ENCODE measurements at places on chromosomes 2 and 18.

DNA sequence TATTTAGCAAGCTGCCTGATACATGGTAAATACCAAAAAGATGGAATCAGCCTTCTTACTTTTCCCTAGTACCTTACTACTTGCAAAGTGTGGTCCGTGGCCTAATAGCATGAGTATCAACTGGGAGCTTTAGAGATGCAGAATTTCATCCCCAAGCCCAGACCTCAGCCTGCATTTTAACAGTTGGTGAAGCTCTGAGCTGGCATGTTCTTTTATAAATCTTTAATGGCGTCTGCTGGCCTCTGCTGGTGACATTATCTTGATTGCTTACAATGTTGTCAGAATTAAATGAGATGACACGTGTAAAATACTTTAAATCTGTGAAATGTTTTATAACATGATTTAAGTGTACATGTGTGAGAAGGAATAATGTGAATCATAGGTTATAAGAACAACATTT, 115.1 kb upstream of the NOSTRIN start:
- peak; percentile 49 for DNase-seq

- DNase-seq = no peak
Observed at GRCh38 chr2:50018921-50019320, 864.6 kb upstream of the FSHR start.

- no peak for DNase-seq
Observed at GRCh38 chr18:23151414-23152099, 16.3 kb downstream of the CABLES1 start.

GRCh38 chr2:159094173-159094737, 125.8 kb downstream of the TANC1 start:
- DNase-seq = peak; percentile 66

- no peak for DNase-seq
Observed at GRCh38 chr18:68504441-68505177, 210.3 kb downstream of the TMX3 start.

DNA sequence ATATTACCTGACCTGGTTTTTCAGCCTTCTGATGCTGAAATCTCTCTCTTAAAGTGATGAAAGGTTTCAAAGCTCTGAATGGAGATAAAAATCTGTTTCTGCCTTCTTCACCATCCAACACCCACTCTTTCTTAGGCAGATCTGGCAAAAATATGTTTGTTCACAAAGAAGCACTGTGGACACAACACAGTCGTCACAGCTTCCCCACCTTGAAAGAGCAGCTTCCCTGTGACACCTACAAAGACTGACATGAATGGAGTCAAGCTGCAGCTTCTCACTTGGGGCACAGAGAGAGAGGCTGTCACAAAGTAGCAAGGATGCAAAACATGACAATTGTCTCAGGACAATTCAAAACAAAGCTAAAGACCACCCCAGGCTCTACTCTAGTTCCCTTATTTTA, 86.5 kb downstream of the ICOS start:
- no peak for DNase-seq

- peak; percentile 58 for DNase-seq
Observed at GRCh38 chr2:182668671-182669070, 47.4 kb upstream of the DNAJC10 start.

DNA sequence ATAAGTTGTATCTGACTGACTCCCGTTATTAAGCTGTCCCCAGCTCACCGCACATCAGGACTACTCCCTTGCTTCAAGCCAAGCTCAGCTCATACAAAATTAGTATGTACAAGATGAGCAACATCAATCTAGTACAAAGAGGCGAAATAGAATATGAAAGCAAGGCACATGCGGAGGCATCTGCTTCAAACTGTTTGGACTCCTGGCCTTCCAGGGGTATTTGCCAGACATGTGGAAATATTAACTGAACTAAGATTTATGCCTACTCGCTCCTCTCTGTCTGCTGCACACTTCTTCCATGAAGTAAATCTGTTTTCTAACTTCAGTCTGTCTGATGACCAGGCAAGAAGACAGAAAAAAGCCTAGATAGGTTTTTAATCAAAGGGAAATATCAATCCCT, 499.8 kb downstream of the PID1 start:
- DNase-seq = no peak

DNA sequence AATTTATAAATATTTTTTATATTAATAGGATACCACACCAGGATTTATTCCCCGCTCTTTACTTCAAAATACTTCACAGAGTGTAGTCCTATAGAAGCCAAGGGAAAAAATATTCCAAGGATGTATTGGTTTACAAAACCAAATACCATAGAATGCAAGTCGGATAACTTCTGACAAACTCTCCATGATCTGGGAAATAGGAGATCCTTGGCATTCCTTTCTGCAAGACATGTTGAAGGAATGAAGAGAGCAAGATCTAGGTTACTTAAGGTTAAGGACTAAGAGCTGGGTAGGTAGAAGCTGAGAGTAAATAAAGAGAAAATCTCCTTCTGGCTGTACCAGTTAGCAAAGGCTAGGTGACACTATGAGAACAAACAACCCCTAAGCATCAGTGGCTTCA, 141.2 kb downstream of the LRATD1 start:
- no peak for DNase-seq

GRCh38 chr2:59176737-59177136, 935.6 kb upstream of the FANCL start:
- DNase-seq = peak; percentile 40

GRCh38 chr2:149125031-149125725, 86.7 kb downstream of the LYPD6B start:
- DNase-seq = peak; percentile 45

GRCh38 chr2:206241736-206242135, 32.7 kb upstream of the ZDBF2 start:
- DNase-seq = no peak

- no peak for DNase-seq
Observed at GRCh38 chr2:42953216-42953615, 160.8 kb upstream of the HAAO start.

- DNase-seq = no peak
Observed at GRCh38 chr2:159381574-159381973, 95.1 kb upstream of the WDSUB1 start.

DNA sequence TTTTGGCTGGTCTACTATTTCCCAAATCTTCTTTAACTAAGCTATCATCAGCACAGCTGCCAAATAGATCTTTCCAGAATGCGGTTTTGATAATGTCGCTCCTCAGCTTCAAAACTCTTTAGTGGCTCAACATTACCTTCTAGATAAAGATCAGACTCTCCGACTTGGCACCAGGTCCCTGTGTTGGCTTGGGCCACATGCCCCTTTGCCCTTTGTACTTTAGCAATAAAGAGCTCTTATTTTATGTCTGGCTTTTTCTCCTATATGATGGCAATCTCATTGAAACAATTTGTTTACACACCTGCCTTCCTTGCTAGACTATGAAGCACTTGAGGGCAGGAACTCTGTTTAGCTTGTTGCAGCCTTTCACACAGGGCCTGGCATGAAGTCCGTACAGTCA, 128.9 kb upstream of the GATA6 start:
- DNase-seq = peak; percentile 23

- DNase-seq = no peak
Observed at GRCh38 chr18:54112356-54112755, 112.1 kb downstream of the MBD2 start.

- no peak for DNase-seq
Observed at GRCh38 chr18:44884431-44884830, 203.7 kb downstream of the SETBP1 start.

DNA sequence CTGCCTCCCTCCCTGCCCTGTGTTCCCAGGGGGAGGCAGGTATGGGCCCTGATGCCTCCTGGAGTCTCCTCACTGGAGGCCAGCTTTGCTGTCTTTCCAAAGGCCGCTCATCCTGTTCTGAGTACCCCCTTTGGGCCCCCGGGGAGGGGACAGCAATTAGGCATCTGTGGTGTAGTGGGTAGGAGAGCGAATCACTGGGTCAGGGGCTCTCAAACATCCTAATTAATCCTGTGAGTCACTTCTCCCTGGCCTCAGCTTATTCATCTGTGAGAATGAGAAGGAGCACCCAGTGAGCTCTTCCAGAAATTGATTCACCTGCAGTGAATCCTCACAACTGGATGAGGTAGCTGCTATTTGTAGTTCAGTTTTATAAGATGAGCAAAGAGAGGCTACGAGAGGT, 16.4 kb downstream of the TET3 start:
- DNase-seq = no peak
